Body of pancreas (tissue), 4 donors: ENCODE measurements at places on chromosomes 11 and 22. TPM values are rescaled to one million over a fixed set of nuclear protein-coding genes. Genes with fewer than 3 reads are reported as not detected.

Gene CLCF1
- total RNA-seq, result 14.5 TPM

Gene FIBIN
- total RNA-seq, result 10.5 TPM

Gene FAM118B
- total RNA-seq, result 36.9 TPM

Gene RNF214
- total RNA-seq, result 12.5 TPM

Gene KREMEN1
- total RNA-seq, result 7.3 TPM

Gene KDM4E
- total RNA-seq, result not detected

Gene MS4A6A
- 5.9 TPM for total RNA-seq

Gene SHANK2
- 44.4 TPM for total RNA-seq

Gene HEPACAM
- 0.26 TPM for total RNA-seq

Gene PANX3
- total RNA-seq, result not detected

Gene SRSF8
- total RNA-seq, result 23.9 TPM

Gene RFPL1
- total RNA-seq, result not detected

Gene SOX10
- not detected for total RNA-seq

Gene CCDC157
- 10.5 TPM for total RNA-seq

Gene ROM1
- 1.8 TPM for total RNA-seq

Gene THRSP
- 6.6 TPM for total RNA-seq

Gene PTPRCAP
- 6.9 TPM for total RNA-seq

Gene OR6A2
- total RNA-seq, result 1.0 TPM
